Umbilical cord (tissue), 2 donors: ENCODE measurements at places on chromosomes 1 and 21. TPM values are rescaled to one million over a fixed set of nuclear protein-coding genes. Genes with fewer than 3 reads are reported as not detected.

Gene DNAJC28
- 1.9 TPM for total RNA-seq

Gene TAS1R3
- 0.24 TPM for total RNA-seq

Gene KCNC4
- total RNA-seq: 3.1 TPM

Gene HMGN1
- 198 TPM for total RNA-seq

Gene SYPL2
- not detected for total RNA-seq

Gene CACNA1S
- 0.96 TPM for total RNA-seq

Gene TRIM67
- total RNA-seq: 1.2 TPM

Gene UTS2
- 5.3 TPM for total RNA-seq
